ENCODE measurements at places on chromosomes 4 and X. TPM values are rescaled to one million over a fixed set of nuclear protein-coding genes. Genes with fewer than 3 reads are reported as not detected.

GRCh38 chr4:10640561-10641201 lies 43.9 kb downstream of the CLNK start:
- no peak for DNase-seq

Gene NAT8L
- polyA plus RNA-seq: not detected

DNA sequence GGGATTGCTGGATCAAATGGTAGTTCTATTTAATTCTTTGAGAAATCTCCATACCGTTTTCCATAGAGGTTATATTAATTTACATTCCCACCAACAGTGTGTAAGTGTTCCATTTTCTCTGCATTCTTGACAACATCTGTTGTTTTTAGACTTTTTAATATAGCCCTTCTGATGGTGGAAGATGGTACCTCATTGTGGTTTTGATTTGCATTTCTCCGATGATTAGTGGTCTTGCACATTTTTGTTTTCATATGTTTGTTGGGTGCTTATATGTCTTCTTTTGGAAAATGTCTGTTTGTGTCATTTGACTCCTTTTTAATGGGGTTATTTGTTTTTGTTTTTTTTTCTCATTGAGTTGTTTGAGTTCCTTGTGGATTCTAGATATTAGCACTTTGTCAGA lies 75.3 kb upstream of the PUDP start:
- DNase-seq: no peak

- DNase-seq: no peak
These were observed 1.5 kb downstream of the FHDC1 start for GRCh38 chr4:152937336-152938236.

DNA sequence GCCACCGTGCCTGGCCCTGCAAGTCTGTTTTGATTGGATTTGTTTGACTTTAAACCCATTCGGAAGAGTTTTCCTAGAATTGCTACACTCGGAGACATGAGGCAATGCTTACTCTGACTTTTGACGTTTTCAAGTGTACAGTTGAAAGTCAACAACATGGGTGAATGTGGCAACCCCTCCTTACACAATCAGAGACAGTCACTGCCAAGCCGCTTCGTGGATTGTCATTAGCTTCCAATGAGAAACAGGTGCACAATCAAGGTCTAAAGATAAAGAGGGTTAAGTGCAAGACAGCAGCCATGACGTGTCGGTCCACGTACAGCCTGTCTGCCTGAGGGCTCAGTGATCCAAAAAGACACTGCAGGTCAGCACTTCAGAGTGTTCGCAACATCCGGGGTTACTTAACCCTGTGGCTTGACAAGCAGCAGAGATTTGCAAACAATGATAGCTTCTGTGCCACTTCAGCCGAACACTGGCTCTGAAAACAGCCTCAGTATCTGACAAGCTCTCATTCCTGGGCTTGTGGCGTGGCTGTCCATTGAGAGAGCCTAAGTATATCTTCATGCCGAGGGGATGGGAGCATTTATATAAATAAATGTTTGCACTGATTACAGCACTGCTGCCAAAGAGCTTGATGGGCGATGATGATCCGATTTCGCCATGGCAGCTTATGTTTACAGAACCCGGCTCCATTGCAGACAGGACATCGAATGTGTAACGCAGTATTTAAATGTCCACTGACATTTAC lies 180.0 kb downstream of the DHRSX start:
- DNase-seq: no peak

Gene KLHL2
- 4.8 TPM for polyA plus RNA-seq

Gene GATA1
- polyA plus RNA-seq: not detected

GRCh38 chr4:25702848-25703247 lies 47.2 kb downstream of the SLC34A2 start:
- DNase-seq: no peak

DNA sequence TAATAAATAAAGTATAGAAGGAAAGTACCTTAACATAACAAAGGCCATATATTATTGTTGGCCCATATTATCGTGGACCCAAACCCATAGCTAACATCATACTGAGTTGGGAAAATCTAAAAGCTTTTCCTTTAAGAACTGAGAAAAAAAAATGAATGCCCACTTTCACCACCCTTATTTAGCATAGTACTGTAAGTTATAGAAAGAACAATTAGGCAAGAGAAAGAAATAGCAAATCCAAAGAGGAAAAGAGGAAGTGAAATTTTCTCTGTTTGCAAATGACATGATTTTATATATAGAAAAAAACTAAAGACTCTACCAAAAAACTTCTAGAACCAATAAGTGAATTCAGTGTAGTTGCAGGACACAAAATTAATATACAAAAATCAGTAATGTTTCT lies 1854.6 kb downstream of the PCDH7 start:
- DNase-seq: no peak

DNA sequence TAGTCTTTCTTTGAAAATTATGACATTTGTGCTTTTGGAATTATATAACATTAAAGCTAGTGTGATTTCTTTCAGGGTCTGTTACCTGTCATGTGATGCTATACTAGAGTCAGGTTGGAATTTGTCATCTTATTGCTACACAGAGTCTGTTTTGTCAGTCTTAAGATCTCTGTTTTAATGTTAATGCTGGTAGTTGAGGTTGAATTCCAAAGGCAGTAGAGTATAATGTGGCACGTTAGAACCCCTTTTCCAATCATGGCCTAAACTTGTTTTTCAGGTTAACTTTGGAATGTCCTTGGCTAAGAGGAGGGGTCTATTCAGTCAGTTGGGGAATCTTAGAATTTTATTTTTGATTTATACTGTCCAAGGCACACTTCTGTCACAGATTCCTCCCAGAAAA lies 258.5 kb downstream of the PABPC4L start:
- DNase-seq: no peak

Gene CACNA1F
- not detected for polyA plus RNA-seq

DNA sequence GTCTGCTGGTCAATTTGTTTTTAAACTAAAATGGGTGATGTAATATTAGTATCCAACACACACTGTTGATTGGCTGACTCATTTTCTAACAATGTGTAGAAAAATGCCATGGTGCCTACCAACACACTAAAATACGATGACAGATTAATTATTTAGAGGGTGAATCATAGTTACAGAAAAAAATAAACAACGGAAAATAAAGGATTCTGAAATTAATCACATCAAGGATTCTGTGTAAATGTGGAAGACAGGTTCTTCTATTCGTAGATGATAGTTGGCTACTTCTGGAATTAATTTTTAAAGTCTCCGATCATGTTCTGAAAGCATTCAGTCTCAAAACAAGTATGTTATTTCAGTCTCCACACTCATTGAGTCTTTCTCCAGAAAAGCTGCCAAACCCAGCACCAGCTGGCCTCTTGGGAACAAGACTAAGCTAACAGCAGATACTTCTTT lies 8.2 kb upstream of the IQCM start:
- DNase-seq: no peak

Gene TLR10
- polyA plus RNA-seq: 44.2 TPM

DNA sequence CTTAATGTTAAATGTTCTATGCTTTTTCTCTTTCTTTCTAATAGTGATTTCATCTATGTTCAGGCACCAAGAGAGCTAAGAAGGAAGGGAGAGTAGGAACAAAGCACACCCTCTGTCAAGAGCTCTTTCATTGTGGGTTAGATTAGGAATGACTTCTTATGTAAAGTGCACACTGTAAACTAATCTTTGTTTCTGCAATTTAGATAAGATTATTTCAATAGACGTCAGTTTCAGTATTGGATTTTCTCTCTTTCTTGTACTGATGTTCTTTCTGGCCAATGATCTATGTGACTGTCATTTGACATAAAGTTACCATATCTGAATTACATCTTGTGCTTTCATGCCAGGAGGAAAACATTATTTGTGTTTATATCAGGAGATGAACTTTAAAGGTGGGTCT lies 48.2 kb downstream of the ATOH1 start:
- no peak for DNase-seq

- no peak for DNase-seq
These were observed 105.5 kb upstream of the DDIT4L start for GRCh38 chr4:100295792-100296191.

DNA sequence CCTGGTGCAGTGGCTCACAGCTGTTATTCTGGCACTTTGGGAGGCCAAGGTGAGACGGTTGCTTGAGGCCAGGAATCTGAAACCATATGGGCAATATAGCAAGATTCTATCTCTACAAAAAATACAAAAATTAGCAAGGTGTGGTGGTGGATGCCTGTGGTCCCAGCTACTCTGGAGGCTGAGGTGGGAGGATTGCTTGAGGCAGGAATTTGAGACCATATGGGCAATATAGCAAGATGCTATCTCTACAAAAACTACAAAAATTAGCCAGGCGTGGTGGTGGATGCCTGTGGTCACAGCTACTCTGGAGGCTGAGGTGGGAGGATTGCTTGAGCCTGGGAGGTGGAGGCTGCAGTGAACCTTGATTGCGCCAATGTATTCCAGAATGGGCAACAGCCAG lies 2.3 kb downstream of the ADGRG4 start:
- DNase-seq: no peak

DNA sequence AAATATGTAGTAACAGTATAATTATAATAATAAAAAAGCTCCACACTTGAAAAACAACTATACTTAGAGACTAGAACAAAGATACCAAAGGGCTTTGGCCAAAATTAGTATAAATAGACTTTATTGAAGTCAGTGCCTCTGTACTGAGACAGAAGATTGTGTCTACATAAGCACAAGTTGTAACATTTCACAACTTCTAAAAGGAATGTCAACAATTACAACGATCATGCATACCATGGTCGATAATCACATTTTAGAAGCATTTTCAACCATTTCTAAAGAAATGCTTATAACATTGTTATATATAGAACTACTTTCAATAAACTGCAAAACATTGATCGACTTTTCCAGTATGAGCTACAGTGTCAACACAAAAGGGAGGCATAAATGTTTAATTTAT lies 57.0 kb downstream of the DHX15 start:
- DNase-seq: no peak

GRCh38 chr4:188370777-188371176 lies 231.5 kb downstream of the TRIML1 start:
- no peak for DNase-seq

DNA sequence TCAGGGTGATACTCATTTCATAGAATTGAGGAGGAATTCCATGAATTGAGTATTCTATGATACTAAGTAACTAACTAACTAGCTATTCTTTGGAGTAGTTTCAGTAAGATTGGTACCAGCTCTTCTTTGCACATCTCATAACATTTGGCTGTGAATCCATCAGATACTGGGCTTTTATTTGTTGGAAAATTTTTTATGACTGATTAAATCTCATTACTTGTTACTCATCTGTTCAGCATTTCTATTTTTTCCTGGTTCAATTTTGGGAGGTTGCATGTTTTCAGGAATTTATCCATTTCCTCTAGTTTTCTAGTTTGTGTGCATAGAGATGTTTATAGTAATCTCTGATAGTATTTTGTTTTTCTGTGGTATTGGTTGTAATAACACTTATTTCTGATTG lies 70.8 kb upstream of the FREM3 start:
- DNase-seq: no peak

GRCh38 chrX:51440365-51440764 lies 56.0 kb downstream of the NUDT11 start:
- DNase-seq: no peak

- no peak for DNase-seq
These were observed 863 bp downstream of the CPE start for GRCh38 chr4:165379678-165380064.

Gene SPRY1
- polyA plus RNA-seq: 0.10 TPM

Gene LAP3
- 249 TPM for polyA plus RNA-seq

GRCh38 chr4:105780176-105780575 lies 71.6 kb downstream of the GSTCD start:
- no peak for DNase-seq

Measured in GM12878 (cell line).